ENCODE measurements at places on chromosomes 4 and X.

DNA sequence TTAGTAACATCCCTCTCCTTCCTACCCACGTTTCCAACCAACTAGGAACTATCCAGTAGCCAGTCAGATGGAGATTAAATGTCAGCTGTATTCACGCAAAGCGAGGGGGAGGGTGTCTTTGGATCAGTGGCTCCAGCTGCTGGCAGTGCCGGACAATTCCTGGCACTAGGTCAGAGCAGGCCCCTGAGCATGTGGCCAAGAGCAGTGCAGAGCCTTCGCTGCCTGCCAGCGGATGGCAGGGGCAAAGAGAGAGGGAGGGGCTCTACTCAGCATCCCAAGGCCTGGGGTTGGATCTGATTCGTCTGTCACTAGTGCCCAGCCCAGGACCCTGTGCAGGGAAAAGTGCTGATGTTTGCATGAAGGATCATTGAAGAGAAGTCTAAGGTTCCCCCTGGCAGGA lies 28.7 kb upstream of the JAKMIP1 start:
- no peak for DNase-seq

DNA sequence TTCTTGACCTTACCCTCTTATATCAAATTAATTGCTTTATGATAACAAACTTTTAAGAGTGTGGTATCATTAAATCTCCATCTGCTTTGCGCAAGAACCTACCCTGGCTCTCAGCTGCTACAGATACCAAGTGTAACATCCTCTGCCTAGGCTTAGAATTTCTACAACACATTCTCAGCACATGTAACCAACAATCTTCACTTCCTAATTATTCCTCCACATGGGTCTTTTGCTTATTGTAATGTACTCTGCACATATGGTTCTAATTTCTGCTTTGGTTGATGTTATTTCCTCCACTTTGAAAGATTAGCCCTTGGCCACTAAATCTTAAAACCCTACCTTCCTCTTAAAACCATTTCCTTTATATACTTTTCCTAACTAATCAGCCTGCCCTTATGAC lies 242.4 kb downstream of the ARHGAP24 start:
- DNase-seq, result no peak

- DNase-seq, result no peak
These were observed 158.5 kb downstream of the SHOX start for GRCh38 chrX:789096-789495.

GRCh38 chr4:138162259-138162658 lies 79.9 kb downstream of the SLC7A11 start:
- DNase-seq, result no peak

DNA sequence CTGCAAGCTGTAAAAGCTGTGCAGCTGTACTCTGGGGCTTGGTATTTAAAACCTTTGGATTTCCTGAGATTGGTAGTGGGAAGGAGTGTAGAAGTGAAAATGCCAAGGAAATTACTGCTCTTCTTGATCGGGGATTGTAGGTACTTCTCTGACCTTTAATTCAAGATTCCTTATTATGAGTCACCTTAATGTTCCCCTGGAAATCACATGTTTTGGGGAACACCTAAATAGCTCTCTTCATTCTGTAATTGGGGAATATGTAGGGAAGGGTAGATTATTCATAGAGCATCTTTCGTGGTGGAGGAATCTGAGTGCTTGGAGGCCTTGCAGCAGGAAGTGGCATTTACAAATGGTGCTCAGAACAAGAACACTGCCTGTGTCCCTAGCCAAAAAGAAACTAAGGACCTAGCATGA lies 137.8 kb downstream of the UCHL1 start:
- DNase-seq, result no peak

DNA sequence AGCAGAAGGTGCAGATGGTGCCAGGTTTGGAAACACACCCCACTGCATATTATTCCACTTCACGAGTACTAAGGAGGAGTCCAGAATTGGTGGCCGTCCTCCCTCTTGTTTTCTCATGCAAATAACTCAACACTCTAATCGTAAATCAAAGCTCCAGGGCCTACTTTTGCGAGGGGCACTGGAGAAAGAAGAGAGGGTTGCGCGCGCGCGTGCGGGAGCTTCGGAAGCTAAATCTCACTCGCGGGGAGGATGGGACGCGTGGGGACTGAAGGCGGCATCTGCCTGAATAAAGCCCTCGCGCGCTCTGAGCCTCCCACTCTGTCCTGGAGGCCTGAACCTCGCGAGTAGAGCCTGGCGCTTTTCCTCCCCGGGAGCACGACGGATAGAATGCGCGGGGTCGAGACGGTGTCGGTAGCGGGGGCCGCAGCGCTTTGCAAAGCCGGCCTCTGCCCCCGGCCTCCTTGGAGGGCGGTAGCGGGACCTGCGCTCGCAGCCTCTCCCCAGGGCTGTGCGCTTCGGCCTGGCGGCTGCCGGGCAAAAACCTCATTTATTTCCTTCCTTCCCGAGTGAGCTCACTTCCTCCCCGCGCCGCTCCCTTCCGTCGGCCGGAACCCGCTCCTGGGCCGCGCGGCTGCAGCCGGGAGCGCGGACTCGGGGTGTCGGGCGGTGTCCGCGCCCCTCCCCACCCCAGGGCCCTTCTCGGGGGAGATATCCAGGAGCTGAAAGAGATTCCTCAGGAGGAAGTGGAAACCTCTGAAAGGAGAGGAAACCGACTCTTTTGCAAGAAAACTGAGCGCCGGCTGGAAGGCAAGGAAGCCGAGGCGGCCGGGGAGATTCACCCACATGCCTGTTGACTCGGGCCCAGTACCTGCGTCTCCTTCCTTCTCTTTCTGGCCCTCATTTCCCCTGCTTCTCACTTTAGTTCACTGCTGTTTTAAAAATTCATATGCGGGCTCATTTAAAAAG lies 20.7 kb downstream of the HAND2 start:
- DNase-seq, result no peak
